Hematopoietic multipotent progenitor cell (in vitro differentiated cells): ENCODE measurements at places on chromosomes 11 and 22. TPM values are rescaled to one million over a fixed set of nuclear protein-coding genes. Genes with fewer than 3 reads are reported as not detected.

- DNase-seq = no peak
These were observed 85.9 kb downstream of the BUD13 start for GRCh38 chr11:116686866-116687265.

GRCh38 chr11:134032501-134033091, 36.3 kb upstream of the JAM3 start:
- DNase-seq = no peak

DNA sequence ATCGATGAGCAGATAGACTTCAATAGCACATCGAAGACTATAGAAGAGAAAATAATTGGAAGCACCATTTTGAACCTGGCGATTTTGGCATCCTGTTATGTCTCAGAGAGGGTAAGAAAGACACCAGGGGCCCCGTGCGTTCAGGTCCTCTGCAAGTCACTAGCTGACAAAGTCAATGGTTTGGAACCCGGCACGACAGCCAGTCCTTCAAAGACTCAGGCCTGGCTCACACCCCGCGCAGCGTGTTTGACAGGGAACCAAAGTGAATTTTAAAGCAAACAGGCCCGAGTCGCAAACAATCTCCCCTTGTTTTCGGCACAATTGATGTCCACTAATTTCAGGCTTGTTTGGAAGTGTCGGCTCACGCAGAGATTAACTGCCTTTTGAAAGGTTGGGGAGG, 716.6 kb downstream of the BRD1 start:
- DNase-seq = no peak

- no peak for DNase-seq
These were observed 3.2 kb upstream of the SYT13 start for GRCh38 chr11:45289369-45289768.

The BCR gene
- 238 TPM for total RNA-seq
